Stimulated activated CD8-positive, alpha-beta memory T cell treated with anti-CD3 and anti-CD28 coated beads, Interleukin-4, amount 100 ng/mL, for 4 hours (primary cell): ENCODE measurements at places on chromosomes 5 and 9.

- DNase-seq, result no peak
Measured at GRCh38 chr5:168975331-168975730, 325.6 kb downstream of the SLIT3 start.

- no peak for DNase-seq
Measured at GRCh38 chr9:107976767-107977166, 487.2 kb upstream of the KLF4 start.

- no peak for DNase-seq
Measured at GRCh38 chr5:138711087-138711486, 42.1 kb upstream of the CTNNA1 start.

GRCh38 chr5:664343-664993 lies 28.7 kb downstream of the TPPP start:
- DNase-seq, result no peak

DNA sequence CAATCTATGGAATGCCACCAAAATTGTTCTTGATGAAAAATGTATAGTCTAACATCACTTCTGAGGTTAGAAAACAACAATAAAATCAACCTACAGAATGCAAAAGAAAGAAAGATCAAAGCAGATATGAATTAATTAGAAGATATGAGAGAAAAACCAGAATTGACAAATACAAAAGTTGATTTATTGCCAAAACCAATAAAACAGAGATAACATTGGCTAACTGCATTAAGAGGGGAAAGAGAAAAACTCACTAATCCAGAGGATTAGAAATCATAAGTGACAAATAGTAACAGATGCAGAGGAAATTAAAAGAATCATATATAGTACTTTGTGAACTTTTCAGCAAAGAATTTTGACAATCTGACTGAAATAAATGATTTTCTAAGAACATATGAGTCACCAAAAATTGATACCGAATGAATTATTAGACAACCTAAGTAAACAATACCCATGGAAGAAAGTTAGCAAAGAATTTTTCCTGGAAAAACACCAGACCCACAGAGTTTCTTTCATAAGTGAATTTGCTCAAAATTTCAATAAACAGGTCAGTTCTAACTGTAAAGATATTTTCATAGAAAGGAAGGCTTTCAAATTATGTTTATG lies 167.7 kb downstream of the AOPEP start:
- DNase-seq, result no peak

GRCh38 chr5:33507426-33507825 lies 66.7 kb downstream of the TARS1 start:
- no peak for DNase-seq

DNA sequence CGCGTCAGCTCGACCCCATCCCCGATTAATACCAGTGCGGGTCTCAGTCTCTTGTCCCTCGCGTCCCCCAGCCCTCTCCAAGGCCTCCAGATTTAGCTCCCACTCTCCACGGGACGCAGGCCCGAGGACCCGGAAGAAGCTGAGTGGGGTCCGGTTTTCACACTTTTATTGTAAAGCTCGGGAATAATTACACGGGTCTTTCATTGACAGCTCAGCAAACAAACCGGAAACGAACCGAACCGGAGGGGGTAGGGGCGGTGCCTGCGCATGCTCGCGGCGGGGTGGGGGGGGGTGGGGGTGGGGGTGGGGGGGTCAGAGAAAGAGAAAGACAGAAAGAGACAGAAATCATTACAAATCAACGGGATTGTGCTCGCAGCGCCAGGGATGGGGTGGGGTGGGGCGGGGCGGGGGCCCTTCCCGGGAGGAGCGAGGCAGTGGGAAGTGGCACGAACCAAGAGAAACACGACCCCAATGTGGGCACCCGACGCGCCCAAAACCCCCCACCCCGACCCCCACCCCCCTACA lies 27.9 kb downstream of the PCDH1 start:
- no peak for DNase-seq

GRCh38 chr5:147559749-147560148 lies 49.9 kb upstream of the DPYSL3 start:
- DNase-seq, result no peak

- no peak for DNase-seq
Measured at GRCh38 chr5:152246401-152246800, 158.7 kb downstream of the NMUR2 start.

DNA sequence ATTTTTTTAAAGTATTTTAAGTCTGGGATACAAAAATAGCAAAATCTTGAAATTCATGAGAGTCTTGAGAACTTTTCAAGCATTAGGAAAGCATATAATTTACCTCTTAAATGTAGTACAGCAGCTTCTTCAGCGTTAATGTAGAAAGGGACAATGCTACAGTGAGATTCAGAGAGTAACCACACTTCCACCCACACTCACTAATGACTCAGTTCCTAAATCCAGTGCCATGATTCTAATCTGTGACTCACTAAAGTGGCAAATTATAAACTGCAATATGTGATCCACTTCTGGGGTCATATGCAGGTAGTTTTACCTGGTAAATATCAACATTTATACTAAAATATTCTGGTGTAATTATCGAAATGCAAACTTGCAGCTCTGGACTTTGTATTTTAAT lies 434.5 kb upstream of the TUSC1 start:
- DNase-seq, result no peak

DNA sequence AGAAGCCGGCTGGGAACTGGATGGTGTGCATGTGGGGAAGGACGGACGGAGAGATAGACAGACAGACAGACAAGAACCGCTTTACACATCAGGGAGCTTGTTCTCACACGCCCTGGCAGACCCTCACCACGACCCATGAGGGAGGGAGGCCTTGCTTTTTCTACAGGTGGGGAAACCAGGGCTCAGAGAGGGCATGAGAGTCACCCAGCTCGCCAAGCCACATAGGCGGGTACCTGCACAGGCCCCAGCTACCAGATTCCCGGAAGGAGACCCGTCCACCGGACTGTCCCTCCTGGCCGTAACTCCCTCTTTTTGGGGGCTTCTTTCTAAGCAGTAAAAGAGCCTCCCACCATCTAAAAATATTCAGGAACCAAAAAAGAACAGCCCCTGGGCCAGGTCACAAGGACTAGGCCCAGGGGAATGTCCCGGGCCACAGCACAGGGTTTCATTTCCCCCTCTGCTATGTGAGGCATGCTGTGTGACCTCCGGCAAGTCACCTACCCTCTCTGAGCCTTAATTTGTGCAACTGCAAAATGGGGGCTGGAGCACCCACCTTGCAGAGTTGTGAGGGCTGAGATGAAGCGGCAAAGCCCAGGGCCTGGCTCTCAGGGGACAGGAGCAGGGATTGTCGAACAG lies 84.4 kb upstream of the SARDH start:
- DNase-seq, result no peak

DNA sequence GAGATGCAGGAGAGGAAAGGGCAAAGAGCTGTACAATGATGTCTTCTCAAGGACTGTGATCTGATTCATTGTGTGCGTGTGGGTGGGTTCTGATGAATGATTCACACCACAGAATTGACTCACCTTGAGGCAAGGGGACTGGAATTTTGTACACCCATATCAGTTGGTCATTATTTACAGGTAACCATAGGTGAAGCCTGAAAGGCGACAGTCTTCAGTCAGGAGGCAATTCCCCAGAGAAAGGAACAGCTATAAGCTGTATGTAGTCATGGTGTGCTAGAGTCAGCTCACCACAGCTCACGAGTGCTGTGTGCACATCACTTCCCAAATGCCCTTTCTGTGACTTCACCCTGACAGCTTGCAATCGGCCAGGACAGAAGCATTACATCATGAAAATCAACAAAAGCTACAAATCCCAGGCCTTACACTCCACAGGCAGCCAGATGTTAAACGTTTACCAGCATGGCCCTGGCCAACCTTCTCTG lies 87.6 kb upstream of the RPS23 start:
- no peak for DNase-seq

- no peak for DNase-seq
Measured at GRCh38 chr9:90343366-90343765, 299.3 kb downstream of the DIRAS2 start.

- no peak for DNase-seq
Measured at GRCh38 chr9:26945591-26945990, 1.5 kb downstream of the PLAA start.

DNA sequence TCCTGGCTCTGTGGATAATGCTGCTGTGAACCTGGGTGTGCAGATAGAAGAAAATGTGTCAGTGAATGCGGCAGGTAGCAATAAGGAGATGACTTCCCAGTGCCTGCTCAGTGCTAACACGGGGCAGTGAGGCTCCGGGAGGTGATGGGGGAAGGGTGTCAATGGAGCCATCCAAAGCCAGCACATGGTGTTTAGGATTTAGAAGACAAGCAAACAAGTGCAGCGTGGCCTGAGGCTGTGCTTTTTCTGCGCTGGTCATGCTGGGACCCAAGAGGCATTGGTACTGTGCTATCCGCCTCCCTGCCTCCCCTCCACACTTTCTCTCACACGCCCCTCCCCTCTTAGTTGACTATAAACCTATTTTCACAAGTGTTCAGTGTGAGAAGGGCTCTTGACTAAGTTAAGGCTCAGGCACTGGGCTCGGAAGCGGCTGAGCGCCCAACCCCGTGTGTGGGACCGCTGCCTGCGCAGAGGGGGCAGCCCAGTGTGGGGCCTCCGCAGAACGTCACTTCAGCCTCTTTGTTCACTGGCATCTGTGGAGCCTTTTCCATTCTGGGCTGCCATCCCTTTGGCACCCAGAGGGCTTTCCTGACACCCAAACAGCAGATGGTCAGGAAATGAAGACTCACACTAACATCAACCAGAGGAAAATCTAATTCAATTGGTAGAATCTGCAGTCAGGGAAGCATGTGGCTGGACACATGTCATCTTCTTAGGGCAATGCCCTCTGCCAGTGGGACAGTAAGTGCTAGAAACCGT lies 21.8 kb upstream of the NINJ1 start:
- DNase-seq, result no peak

GRCh38 chr5:159051421-159052282 lies 48.1 kb downstream of the EBF1 start:
- DNase-seq, result no peak

GRCh38 chr5:4480528-4481349 lies 659.4 kb upstream of the ADAMTS16 start:
- no peak for DNase-seq

DNA sequence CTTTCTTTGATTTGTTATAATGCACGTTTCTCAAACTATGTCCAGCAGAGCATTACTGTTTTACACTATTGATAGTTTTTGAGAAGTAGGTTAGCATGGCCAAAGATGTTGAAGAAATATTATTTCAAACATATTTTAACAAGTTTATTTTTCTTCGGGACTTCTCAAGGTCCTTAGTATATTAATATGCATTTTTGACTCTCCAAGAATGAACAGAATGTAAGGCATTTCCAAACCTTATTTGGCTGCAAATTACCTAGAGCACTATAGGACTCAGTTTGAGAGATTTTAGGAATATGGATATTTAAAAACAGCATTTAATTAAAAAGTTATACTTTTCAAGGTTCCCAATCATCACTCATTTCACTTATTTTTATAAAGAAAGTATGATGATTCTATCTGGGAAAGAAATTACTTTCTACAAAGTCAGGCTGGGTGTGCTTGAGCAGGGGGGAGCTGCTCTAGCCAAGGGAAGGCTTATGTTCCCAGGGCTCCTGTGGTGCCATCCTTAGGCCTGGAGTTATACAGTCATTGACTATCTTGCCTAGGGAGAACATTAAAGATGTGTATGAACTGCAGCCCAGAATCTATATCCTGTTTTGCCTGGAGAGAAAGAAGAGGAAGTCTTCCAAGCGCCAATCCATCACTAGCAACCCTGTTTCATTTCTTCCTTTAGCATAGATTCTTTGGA lies 27.6 kb upstream of the NREP start:
- no peak for DNase-seq

- no peak for DNase-seq
Measured at GRCh38 chr5:9437741-9438240, 108.1 kb downstream of the SEMA5A start.

DNA sequence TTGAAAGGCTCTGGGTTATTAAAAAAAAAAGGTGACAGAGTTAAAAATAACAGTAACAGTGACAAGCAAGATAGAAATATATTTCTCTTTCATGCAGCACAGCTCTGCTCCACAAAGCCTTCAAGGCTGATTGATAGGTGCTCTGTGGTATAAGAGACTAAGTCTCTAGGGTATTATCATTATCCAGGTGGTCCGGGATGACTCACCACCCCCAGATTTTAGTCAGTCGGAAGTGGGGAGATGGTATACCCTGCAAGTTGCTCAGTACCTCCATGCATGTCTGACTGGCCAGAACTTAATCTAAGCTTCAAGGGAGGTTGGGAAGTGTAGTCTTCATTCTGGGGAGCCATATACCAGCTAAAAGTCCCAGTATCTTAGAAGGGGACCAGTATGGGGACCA lies 76.1 kb downstream of the SLC1A3 start:
- DNase-seq, result no peak

GRCh38 chr9:18124760-18125159 lies 349.2 kb upstream of the ADAMTSL1 start:
- DNase-seq, result no peak

DNA sequence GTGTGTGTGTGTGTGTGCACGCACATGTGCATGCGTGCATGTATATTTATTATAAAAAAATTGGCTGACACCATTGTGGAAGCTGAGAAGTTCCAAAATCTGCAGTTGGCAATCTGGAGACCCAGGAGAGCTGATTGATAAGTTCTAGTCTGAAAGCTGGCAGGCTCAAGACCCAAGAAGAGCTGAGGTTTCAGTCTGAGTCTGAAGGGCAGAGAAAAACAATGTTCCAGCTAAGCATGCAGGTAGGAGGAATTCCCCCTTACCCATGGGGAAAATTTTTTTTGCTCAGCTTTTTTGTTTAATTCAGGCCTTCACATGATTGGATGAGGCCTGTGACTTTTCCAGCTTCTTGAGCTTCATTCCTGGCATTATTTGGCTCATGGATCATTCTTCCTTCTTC lies 31.2 kb upstream of the ACTBL2 start:
- DNase-seq, result no peak

- DNase-seq, result no peak
Measured at GRCh38 chr5:33476992-33477391, 36.2 kb downstream of the TARS1 start.

- DNase-seq, result no peak
Measured at GRCh38 chr9:86445671-86446070, 91.5 kb upstream of the TUT7 start.

DNA sequence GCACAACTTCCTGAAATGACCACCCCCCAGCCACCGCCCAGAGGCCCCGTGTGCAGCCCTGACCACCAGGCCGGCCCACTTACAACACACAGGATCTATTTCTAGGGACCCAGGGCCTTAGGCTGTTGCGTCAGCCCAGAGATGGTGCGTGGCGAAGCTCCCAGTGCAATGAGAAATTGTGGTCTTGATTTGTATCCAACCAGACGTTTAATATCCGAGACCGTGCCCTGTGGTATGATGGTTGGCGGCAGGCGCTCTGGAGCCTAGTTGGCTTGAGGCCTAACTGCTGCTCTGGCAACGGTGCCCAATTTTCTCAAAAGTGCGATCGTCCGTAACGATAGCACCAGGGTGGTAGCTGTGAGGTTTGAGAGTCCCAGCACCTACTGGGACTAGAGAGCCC lies 32.6 kb upstream of the SLC6A19 start:
- no peak for DNase-seq
